ENCODE measurements at places on chromosomes 11 and 22.

GRCh38 chr11:7186190-7186589 lies 65.5 kb upstream of the SYT9 start:
- no peak for DNase-seq
- peaks cover 4% of the 10 kb centered on the region for H3K27me3 ChIP-seq
- H3K27ac ChIP-seq = no peak overlapping the region
- H3K36me3 ChIP-seq = no peaks in the 10 kb centered on the region
- no peaks in the 10 kb centered on the region for H3K4me1 ChIP-seq

DNA sequence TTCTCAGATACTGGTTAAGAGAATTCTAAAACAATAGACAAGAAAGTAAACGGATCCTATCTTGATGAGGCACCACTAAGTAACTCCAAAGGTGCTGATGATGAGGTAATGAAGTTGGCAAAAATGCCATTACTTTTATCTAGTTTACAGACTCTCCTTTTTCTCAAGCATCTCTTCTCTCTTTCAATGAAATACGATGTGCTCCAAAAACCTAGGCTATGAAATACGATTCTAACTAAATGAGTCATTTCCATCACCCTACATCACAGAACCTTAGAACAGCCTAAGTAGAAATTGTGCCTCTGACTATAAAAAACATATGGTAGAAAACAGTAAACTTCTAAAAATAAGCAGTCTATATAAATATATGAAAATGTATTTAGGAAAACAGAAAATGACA lies 58.9 kb upstream of the ARHGAP32 start:
- DNase-seq = no peak
- no peaks in the 10 kb centered on the region for H3K36me3 ChIP-seq
- no peaks in the 10 kb centered on the region for H3K27me3 ChIP-seq
- no peak overlapping the region for H3K27ac ChIP-seq

DNA sequence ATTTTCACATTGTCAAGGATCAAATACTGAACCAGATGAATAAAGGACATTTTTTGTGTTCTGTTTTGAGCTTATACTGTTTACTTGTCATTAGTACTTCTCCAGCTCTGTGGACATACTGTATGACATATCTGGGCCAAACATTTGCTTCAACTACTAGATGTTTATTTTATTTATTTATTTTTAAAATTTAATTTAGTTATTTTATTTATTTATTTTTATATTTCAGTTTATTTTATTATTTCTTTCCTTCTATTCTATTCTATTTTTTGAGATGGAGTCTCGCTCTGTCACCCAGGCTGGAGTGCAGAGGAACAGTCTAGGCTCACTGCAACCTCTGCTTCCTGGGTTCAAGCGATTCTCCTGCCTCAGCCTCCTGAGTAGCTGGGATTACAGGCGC lies 37.0 kb downstream of the HORMAD2 start:
- DNase-seq = no peak
- no peaks in the 10 kb centered on the region for H3K27me3 ChIP-seq
- H3K27ac ChIP-seq = no peak overlapping the region
- H3K36me3 ChIP-seq = peaks cover 14% of the 10 kb centered on the region
- peaks cover 47% of the 10 kb centered on the region for H3K4me1 ChIP-seq

DNA sequence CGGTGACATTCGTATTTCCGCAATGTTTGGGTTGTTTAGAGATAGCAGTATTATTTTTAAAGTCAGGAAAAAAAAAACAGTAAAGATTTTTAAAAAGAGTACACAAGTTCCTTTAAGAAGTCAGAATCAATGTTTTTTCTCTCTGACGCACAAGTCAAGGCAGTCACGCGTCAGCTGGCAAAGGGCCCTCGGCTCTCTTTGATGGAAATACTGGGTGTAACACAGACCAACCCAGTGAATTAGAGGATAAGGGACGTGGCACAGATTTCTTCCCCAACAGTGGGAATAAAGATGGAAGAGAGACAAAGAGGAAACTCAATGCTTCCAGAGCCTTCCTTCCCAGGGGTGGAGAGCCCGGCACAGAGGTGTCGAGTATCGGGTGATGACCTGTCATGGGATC lies 13.4 kb downstream of the ASCC2 start:
- DNase-seq = no peak
- H3K27ac ChIP-seq = no peak overlapping the region
- peaks cover 44% of the 10 kb centered on the region for H3K36me3 ChIP-seq

GRCh38 chr11:25860677-25861450 lies 471.1 kb upstream of the ANO3 start:
- no peaks in the 10 kb centered on the region for H3K27me3 ChIP-seq
- no peak overlapping the region for H3K4me3 ChIP-seq
- no peaks in the 10 kb centered on the region for H3K36me3 ChIP-seq
- H3K27ac ChIP-seq = no peak overlapping the region

DNA sequence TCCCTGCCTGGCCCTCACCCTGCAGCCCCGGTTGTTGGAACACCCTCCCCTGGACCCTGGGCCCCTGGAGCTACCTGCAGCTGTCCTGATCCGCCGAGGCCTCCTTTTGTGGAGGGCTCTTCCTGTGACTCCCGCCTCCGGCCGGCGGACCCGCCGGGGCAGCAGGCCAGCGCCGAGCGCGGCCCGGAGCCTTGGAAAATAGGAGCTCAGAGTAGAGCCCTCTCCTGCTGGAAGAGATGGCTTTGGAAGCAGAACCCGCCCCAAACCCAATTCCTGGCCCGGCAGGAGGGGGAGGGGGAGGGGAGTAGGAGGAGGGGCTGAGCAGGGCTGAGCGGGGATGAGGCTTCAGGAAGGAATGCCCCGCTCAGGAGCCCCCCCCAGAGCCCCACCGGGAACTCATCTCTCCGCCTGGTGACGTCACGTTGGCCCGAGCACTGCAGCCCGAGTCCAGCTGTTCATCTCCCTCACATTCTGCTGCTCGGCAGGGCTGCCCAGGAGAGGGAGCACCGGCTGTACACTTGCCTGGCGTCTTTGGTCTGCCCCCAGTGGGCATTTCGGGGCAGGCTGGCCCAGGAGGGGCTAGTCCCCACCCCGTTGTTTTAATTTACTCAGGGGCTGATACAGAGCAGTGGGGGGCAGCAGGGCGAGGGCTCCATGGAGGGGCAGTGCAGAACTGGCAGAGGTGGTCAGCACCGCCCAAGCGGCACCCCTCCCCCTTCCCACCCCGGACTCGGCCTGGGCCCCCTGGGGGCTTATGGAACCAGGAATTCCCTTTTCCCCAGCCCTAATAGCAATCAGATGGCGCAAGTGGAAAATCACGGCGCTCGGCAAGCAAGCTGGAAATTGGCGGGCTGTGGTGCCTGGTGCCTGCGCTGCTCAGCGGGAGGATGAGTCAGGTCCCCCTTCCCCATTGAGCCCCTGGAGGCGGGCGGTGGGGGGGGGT lies at the start of gene MRGPRF:
TSS of gene MRGPRF (minus strand) at position 238 of the 943 bp plus-strand sequence. CDS start 3,345 bp downstream, outside the sequence.
- H3K4me1 ChIP-seq = peaks cover 2% of the 10 kb centered on the region
- no peak within 1 kb of the TSS for H3K4me3 ChIP-seq
- peaks cover 24% of the 10 kb centered on the region for H3K27me3 ChIP-seq
- no peak for DNase-seq
- no peak within 1 kb of the TSS for H3K27ac ChIP-seq

DNA sequence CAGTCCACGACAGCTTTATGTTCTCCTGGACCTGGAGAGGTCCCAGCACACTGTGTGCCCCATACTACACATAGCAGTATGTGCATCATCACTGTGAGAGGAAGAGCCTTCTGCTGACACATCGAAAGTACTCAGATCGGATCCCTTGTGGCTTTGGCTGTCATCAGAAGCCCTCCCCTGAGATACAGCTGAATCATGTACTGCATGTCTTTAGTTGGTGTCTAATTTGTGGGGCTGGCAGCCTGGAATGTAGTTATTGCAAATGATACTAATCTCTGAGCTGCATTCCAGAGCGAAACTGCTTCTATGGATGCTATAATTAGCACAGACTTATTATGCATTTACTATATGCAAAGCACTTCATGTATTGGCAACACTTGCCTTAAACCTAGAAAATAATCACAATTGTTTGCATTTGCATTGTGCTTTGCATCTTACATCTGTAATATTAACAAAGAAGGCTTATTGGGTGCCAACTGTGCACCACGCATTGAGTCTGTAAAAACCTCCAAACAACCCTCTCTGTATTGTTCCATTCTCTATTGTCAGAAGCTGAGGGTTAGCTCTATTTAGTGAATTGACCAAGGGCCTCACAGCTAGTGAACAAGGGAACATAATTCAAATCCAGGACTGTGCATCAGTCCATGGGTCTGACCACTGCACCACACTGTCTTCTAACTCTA lies 89.2 kb upstream of the CRTAM start:
- peaks cover 55% of the 10 kb centered on the region for H3K36me3 ChIP-seq
- peaks cover 2% of the 10 kb centered on the region for H3K27me3 ChIP-seq
- H3K4me1 ChIP-seq = peaks cover 39% of the 10 kb centered on the region
- peak overlapping the region; percentile 69 for H3K27ac ChIP-seq

GRCh38 chr11:109849946-109850345 lies 243.2 kb upstream of the ZC3H12C start:
- H3K27me3 ChIP-seq = no peaks in the 10 kb centered on the region
- H3K36me3 ChIP-seq = no peaks in the 10 kb centered on the region
- no peak overlapping the region for H3K27ac ChIP-seq
- DNase-seq = no peak
- H3K4me1 ChIP-seq = no peaks in the 10 kb centered on the region

GRCh38 chr11:45458269-45458668 lies 172.1 kb upstream of the SYT13 start:
- H3K4me3 ChIP-seq = no peak overlapping the region
- H3K27me3 ChIP-seq = peaks cover 6% of the 10 kb centered on the region
- H3K27ac ChIP-seq = no peak overlapping the region
- H3K36me3 ChIP-seq = no peaks in the 10 kb centered on the region

DNA sequence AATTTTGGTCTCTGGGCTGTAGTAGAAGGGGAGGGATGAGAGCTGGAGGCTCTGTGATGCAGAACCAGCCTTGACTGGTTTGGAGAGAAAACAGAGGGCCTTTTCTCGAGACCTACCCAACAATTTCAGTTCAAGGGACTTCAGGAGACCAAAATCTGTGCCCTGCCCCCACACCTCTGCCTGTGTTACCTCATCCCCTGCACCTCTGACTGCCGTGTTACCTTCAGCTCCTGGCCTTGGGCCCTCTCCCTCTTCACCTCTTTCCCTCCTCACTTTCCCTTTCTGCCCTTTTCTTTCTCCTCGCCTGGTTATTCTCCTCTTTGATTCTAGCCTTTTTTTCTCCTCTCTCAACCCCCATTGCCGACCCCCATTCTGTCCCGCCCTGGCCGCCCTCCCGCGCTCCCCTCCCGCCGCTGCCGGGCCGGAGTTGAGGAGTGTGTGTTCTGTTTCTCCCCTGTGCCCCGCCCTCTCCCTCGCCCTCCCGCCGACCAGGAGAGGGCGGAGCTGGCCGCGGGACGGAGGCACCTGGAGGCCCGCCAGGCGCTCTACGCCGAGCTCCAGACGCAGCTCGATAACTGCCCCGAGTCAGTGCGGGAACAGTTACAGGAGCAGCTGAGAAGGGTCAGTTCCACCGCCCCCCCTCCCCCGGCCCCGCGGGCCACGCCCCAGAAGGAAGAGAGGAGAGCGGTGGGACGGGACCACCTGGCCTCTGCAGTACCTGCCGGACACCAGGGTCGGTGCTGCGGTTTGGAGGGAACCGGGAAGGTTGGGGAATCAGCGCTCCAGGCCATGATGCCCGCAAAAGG lies 27.2 kb downstream of the PHLDB1 start:
- DNase-seq = no peak
- H3K4me1 ChIP-seq = peaks cover 6% of the 10 kb centered on the region
- no peak overlapping the region for H3K27ac ChIP-seq

- peaks cover 21% of the 10 kb centered on the region for H3K36me3 ChIP-seq
- H3K27ac ChIP-seq = peak overlapping the region; percentile 93
- H3K4me1 ChIP-seq = peaks cover 62% of the 10 kb centered on the region
- H3K4me3 ChIP-seq = no peak overlapping the region
Observed at GRCh38 chr11:48108231-48109045, 108.2 kb upstream of the OR4B1 start.

DNA sequence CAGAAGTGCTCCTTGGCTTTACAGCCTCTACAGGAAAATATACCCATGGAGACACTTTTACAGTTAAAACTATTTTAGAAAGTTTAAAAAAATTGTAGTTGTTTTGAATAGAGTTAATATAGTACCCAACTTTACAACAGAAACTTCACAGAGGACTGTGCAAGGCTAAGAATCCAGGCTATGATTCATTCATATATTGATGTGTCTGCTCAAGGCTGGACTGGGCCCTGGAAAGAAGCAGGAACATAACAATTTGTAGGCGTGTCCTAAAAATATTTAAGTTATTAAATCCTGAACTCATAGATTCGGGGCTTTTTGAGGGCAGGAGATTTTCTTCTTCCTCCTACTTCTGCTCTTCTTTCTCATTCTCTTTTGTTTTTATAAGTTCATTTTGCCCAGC lies 291.5 kb upstream of the CCDC179 start:
- H3K27me3 ChIP-seq = no peaks in the 10 kb centered on the region
- DNase-seq = no peak
- H3K4me1 ChIP-seq = no peaks in the 10 kb centered on the region
- H3K4me3 ChIP-seq = no peak overlapping the region

GRCh38 chr22:23752750-23753149 lies 1.5 kb downstream of the VPREB3 start:
- peak overlapping the region; percentile 69 for H3K4me3 ChIP-seq
- peaks cover 27% of the 10 kb centered on the region for H3K4me1 ChIP-seq
- no peak for DNase-seq

- no peak overlapping the region for H3K27ac ChIP-seq
- H3K36me3 ChIP-seq = no peaks in the 10 kb centered on the region
- no peak overlapping the region for H3K4me3 ChIP-seq
Observed at GRCh38 chr22:23126165-23127054, 15.4 kb downstream of the RSPH14 start.

DNA sequence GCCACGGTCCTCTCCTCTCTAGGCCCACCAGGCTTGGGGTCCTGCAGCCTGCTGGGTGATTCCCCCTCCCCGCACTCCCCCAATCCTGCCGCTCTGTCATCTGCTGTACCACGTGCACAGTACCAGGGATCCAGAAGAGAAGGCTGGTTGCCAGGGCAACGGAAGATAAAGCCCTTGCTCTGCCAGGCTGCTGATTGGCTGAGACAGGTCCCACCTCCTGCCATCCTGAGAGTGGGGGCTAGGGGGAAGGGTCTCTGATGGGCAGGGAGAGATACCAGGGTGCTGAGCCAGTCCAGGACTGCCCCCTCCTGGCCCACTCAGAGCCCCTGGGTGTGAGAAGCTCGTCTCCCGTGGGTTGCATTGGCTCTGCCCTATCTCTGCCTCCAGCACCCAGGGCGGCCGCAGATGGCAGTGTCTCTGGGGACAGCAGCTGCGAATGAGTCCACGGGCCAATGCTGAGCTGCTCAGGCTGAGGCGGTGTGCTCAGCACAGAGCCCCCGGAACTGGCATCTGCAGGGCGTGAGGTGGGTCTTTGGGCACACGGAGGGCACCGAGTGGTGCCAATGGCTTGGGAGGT lies at the start of gene SMIM45:
TSS of gene SMIM45 (plus strand) at position 253 of the 577 bp plus-strand sequence.
- H3K4me1 ChIP-seq = peaks cover 12% of the 10 kb centered on the region
- H3K36me3 ChIP-seq = no peaks in the 10 kb centered on the region
- DNase-seq = no peak
- H3K4me3 ChIP-seq = no peak within 1 kb of the TSS

- H3K4me3 ChIP-seq = no peak overlapping the region
- no peaks in the 10 kb centered on the region for H3K36me3 ChIP-seq
- no peaks in the 10 kb centered on the region for H3K4me1 ChIP-seq
- H3K27ac ChIP-seq = no peak overlapping the region
Observed at GRCh38 chr11:84310268-84310667, 1024.1 kb upstream of the CCDC90B start.
